CD8-positive, alpha-beta memory T cell (primary cell): ENCODE measurements at places on chromosomes 13 and 19. TPM values are rescaled to one million over a fixed set of nuclear protein-coding genes. Genes with fewer than 3 reads are reported as not detected.

The SARS2 gene
- total RNA-seq, result 43.1 TPM

The ELOF1 gene
- 62.7 TPM for total RNA-seq

The APC2 gene
- total RNA-seq, result 0.09 TPM

The SWSAP1 gene
- total RNA-seq, result 2.2 TPM

The CRB3 gene
- total RNA-seq, result 0.88 TPM

The STOML3 gene
- total RNA-seq, result not detected

The WTIP gene
- total RNA-seq, result 0.16 TPM

The TEAD2 gene
- not detected for total RNA-seq

The CERS1 gene
- total RNA-seq, result not detected

The SLC7A1 gene
- 161 TPM for total RNA-seq

The ZNF730 gene
- 0.57 TPM for total RNA-seq

The MUC16 gene
- 0.02 TPM for total RNA-seq

The SULT2A1 gene
- total RNA-seq, result not detected
